Naive thymus-derived CD8-positive, alpha-beta T cell (primary cell): ENCODE measurements at places on chromosomes 6 and 20.

GRCh38 chr20:34750484-34750883 lies 46.3 kb downstream of the TP53INP2 start:
- no peak for DNase-seq

DNA sequence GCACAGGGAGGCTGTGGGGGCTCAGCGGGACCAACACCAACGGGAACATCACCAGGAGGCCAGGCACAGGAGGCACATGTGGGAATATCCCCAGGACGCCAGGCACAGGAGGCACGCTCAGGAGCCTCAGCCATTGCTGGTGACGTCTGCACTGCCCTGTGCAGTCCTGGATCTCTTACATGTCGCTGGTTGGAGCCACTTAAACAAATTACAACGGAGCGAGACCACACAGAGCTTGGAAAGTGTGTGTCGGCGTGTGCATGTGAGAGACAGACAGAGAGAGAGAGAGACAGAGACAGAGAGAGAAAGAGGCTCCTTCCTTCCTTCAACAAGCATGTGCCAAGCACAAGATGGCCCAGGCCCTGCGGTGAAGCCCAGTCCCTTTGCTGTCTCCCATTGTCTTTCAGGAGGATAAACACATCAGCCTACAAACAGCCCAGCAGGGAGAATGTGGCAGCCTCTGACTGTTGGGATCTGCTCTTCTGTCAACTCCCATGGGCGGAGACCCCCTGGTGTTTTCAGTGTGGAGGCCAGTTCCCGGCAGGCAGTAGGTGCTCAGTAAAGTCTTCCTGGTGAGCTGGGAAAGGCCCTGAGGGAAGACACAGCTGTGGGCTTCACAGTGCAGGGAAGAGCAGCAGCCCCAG lies 112.7 kb upstream of the THBS2 start:
- no peak for DNase-seq

DNA sequence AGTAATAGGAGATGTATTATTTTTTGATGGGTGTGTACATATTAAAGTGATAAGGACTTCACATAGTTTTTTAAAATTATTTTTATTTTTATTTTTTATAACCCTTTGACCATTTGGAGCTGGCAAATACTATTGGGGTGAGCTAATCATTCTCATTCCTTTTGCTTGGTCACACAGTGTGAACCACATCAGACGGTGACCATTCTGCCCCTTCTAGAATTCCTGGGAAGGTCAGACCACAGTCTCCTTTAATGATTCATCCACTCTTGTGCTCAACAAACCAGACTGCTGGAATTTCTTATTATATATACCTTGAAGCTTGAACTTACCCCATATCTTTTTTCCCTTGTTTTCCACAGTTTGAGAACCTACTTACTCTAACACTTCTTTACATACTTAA lies 23.9 kb upstream of the PRL start:
- DNase-seq = no peak

GRCh38 chr20:7248281-7249201 lies 481.1 kb downstream of the BMP2 start:
- no peak for DNase-seq

DNA sequence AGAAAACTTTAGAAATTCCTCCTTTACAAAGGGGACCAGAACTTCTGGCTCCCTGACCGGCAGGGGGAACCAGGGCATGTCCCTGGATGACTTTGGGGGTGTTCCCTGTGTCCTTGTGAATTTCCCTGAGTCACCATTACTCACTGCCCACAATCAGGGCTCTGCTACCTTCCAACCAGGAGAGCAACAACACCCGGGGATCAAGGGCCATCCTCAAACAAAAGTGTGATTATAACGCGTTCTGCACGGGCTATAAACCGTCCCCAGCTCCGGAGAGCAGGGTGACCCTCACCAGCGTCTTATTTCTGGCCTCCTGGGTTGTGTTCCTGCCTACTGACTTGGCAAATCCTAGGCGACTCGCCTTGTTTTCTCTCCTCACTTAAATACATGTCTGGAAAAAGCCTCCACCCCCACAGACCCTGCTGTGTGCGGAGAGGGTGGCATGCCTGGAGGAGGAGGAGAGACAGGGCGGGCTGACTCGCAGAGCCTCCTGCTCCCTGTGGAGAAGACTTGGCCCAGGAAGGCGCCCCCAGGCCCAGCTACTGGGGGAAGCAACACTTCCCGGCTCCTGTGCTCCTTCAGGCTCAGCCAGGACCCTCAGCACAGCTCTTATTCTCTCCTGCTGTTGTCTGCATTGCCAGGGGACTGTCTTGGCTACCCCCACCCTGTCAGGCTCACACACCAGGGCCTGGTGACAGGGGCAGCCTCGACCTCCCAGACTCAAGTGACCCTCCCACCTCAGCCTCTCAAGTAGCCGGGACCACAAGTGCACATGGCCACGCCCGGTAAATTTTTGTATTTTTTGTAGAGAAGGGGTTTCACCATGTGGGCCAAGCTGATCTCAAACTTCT lies 54.1 kb downstream of the FGD2 start:
- DNase-seq = no peak

DNA sequence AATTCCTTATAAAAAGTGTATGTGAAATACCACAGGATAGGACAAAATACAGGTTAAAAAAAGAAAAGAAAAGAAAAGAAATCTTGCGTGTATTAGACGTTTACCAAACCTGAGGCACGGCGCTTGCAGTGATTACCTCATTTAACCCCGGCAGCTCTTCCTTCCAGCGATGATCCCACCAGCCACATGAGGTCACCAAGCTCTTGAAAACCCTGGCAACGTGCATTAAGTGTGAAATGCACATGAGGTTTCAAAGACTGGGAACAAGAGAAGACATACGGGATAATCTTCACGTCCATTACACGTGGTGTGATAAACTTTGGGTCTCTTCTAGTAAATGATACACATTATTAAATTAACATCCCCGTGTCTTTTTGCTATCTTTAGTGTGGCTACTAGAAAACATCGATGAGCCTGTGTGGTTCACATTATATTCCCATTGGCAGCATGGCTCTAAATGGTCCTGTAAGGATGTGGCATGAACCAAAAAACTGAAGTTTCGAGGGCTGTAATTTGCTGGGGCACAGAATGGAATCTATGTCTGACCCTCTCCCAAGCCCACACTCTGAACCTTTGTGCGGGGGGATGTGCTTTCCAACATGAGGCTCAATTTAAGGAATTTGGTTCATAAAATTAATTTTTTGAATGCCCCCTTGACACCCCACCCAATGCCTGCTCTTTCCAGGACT lies 59.2 kb upstream of the THBS2 start:
- DNase-seq = no peak

- DNase-seq = no peak
Observed at GRCh38 chr6:28658475-28659249, 133.0 kb downstream of the GPX5 start.

DNA sequence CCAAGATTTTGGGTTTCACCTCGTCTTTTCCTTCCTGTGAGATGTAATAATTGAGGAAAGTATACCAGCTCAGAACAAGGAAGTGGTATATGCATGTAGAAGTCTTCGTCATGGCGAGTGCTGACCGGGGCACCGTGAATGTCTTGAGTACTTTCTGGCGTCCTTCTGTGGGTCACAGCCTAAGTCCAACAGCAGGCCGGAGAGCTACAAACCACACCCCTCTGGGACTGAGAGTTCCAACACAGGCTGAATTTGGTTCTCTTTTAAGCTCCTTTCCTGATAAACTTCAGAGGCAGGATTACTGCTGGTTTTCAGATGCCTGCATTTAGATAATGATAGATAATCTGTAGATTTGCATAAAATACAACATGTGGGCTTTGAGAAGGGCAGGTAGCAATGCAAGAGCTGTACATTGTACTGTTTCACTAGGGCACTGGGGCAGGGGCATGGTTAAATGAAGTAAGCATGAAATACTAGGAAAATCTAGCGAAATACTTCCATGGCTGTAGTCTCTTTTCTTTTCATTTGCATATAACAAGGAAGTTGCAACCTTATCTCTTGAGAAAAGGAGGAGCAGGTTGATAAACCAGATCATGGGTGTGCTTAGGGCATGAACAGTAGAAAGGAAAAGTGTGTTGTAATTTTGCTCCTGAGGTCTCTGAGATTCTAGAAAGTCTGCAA lies at the start of gene ADTRP:
TSS of gene ADTRP (minus strand) at position 156 of the 681 bp plus-strand sequence. CDS start at position 112, 44 bp downstream.
- DNase-seq = no peak

- no peak for DNase-seq
Observed at GRCh38 chr20:45445805-45446562, 23.6 kb upstream of the WFDC2 start.

DNA sequence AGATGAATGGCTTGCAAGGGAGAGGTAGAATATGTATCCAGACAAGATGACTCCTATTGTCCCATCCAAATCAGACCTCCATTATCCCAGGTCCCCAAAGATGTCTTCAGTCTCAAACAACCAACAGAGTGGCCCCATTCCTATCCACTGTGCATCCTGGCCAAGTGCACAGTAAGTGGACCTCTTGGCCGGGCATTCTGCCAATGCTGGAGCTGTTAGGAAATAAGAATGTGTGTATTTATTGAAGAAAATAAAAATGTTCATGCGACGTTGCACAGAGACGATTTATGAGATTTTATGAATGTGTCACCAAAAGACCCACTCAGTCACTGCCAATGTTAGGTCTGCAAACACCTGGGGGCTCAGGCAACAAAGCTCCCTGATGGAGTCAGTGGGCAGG lies 196.0 kb downstream of the MAFB start:
- DNase-seq = no peak

GRCh38 chr20:3744806-3745685 lies 12.6 kb downstream of the HSPA12B start:
- peak; percentile 45 for DNase-seq

DNA sequence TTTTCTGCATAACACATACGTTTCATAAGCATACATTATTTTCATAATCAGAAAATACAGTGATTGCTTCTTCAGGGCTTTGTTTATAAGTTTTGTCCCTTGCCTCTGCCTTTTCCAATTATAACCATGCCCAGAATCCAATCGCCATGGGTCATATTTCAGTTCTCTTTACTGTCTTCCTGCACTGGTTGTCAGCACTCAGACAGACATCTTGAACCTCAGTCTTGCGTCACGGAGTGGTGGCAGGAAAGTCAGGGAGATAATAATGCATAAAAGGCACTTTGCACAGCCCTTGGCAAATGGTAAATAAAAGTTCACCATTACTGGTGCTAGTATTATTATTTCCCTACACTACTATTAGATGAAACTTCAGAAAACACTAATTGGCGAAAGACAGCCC lies 7.2 kb downstream of the KIF16B start:
- no peak for DNase-seq

DNA sequence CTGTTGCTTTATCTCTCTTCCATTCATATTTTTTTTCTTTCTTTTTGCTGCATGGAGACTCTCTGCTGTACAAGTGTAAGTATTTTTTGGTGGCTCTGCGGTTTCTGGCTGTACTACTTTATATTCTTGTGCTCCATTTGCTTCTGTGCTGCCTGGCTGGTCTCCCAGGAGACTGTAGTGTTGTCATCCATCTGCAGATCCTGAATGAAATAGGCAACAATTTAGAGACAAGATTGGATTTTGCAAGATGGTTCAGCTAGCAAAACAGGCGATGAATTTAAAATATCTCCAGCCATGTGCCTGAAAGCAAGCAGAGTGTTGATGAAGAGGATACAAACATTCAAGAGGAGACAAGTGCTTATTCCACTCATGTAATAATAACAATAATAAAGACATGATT lies 75.1 kb upstream of the SCGN start:
- no peak for DNase-seq

DNA sequence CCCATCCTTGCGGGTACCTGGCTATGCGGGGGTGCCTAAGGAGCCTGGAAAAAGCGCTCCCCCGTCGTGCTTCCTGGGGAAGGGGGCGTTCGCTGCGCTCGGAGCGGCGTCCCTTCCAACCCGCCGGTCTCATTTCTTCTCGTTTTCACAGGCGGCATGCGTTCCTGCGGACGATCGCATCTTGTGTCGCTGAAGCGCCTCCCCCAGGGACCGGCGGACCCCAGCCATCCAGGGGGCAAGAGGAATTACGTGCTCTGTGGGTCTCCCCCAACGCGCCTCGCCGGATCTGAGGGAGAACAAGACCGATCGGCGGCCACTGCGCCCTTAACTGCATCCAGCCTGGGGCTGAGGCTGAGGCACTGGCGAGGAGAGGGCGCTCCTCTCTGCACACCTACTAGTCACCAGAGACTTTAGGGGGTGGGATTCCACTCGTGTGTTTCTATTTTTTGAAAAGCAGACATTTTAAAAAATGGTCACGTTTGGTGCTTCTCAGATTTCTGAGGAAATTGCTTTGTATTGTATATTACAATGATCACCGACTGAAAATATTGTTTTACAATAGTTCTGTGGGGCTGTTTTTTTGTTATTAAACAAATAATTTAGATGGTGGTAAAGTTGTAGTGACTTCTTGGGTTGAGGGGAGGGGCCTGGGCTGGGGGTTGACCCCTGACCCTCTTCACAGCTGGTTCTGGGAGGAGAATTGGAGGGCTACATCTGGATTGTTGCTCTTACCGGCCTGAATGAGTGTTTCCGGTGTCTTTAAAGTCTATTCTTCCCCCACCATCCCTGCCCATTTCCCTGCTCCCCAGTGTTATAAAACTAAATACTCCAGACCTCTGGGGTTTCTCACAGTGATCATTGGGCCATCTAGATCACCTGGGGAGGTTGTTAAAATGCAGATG lies 1.1 kb downstream of the ID1 start:
- DNase-seq = no peak

GRCh38 chr20:43949741-43950618 lies 35.3 kb downstream of the TOX2 start:
- peak; percentile 45 for DNase-seq

DNA sequence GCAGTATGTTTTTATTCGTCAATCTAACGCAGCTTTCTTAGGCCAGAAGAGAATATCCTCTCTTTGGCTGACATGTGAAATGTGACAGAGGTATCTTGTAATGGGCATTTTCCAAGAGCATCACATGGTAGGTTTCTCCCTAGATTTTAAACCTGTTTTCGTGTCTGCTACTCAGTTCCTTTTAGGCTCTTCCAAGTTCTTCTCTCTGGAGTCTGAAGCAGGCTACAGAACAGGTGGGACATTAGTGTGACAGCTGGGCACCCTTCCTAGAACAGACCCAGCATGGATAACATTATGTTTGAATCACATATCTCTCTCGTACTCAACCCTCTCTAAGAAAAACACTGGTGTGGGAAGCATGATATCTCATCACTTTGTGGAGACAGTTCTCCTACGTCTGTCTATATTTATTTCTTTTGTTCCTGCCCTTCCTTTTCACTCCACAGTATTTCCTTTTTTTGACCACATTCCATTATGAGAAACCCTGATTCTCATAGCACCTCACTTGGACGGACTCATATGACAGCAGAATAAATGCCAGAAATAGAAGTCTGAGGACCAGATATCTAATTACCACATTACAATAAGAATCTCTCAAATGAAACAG lies 263.4 kb downstream of the NKAIN2 start:
- no peak for DNase-seq

- no peak for DNase-seq
Observed at GRCh38 chr20:50038574-50038991, 55.8 kb downstream of the SNAI1 start.

DNA sequence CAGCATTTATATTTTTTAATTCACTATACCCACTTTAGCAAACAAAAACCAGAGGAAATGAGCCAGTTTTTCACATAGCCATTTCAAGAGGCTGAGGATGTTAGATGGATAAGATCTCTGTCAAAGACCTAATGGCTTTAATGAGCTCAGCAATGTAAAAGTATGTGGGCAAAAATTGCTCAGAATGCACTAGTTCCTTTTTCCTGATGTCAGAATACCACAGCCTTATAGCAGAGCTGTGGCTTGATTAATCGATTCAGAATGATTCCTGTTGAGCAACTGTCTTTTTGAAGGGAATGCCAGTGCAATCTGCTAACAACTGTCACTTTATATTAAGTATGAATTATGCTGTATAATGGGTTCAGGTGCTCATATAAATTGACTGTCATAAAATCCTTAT lies 100.6 kb upstream of the HIVEP1 start:
- no peak for DNase-seq
